Left forelimb (tissue), 1 donor: ENCODE measurements at places on chromosomes 13 and 19.
A peak's percentile ranks its signal among the peaks of the same experiment; 100 is the strongest.

DNA sequence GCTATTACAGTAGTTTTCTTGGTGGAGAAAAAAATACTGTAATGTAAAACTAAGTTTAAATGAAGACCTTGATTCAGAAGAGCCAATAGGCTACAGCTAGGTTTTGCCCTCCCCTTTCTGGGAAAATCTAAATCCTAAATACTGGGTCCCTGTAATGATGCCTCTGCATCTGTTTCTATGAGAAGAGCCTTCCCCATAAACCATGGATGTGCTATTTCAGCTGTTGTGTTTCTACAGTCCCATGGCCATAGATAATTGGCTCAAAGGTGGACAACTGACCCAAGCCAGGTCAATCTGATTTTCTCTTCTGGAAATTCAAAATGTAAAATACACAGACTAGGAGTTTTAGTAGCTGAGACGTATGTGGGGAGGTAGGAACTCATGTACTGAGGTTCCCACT is 101.9 kb downstream of the NDFIP2 start:
- DNase-seq, result no peak

DNA sequence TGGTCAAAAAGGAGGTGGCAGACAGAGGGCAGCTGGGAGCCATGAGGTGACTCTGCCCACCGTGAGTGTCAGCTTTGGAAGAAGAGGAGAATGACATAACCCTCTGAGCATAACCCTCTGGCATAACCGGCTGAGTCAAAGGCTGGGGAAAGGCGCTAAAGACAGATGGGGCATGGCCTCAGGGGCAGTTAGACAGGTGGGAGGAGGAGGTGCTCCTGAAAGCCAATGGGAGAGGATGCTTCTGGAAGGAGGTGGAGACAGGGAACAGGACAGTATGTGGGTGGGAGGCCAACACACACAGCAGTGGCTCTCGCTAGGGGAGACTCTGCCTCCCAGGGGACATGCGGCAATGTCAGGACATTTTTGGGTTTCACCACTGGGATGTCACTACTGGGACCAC is 17.1 kb downstream of the ELAVL1 start:
- DNase-seq, result no peak

DNA sequence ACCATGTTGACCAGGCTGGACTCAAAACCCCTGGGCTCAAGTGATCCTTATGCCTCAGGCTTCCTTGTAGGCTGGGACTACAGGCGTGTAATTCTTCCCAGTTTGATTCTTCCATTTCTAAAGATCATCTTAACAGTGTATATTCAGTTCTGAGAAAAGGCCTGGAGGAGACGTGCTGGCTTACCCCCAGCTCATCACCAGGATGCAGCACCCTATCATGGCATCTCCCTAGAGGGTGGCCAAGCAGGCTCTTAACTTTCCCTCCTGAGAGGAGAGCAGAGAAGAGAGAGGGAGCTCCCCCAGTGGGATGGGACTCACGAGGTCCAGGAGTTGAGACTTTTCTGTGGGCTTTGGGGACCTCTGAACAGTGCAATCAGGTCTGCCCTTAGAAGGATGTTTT is 2.1 kb upstream of the TUBA3C start:
- DNase-seq, result no peak

GRCh38 chr19:6108721-6109633 is 1.3 kb downstream of the RFX2 start:
- peak; percentile 79 for DNase-seq

GRCh38 chr19:56969759-56970178 is 129.2 kb upstream of the PEG3 start:
- DNase-seq, result no peak

GRCh38 chr13:78881054-78881453 is 222.1 kb upstream of the OBI1 start:
- DNase-seq, result no peak

GRCh38 chr13:29106651-29107050 is 286.5 kb downstream of the MTUS2 start:
- no peak for DNase-seq

- no peak for DNase-seq
Observed at GRCh38 chr19:14345116-14345763, 36.0 kb upstream of the ADGRE5 start.

- no peak for DNase-seq
Observed at GRCh38 chr13:31675440-31675953, 63.8 kb upstream of the RXFP2 start.

- peak; percentile 80 for DNase-seq
Observed at GRCh38 chr13:22915442-22916082, 265.2 kb upstream of the SGCG start.

DNA sequence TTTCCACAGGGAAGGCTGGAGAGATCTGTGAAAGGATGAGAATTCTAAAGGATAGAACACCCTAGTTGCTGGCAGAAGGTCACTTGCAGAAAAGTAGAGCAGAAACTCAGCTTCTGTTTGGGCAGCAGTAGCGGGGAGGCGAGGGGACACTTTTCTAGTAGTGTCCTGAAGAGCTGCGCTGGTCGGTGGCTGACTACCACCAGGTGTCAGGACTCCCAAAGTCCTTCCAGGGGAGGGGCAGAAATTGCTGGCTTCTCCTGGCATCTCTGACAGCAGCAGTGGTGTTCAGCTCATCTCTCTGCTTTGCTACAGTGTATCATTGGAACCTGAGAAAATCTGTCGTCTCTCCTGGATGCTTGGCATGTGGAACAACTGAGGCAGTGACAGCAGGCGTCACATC is 120.9 kb downstream of the ZDHHC20 start:
- DNase-seq, result peak; percentile 49

DNA sequence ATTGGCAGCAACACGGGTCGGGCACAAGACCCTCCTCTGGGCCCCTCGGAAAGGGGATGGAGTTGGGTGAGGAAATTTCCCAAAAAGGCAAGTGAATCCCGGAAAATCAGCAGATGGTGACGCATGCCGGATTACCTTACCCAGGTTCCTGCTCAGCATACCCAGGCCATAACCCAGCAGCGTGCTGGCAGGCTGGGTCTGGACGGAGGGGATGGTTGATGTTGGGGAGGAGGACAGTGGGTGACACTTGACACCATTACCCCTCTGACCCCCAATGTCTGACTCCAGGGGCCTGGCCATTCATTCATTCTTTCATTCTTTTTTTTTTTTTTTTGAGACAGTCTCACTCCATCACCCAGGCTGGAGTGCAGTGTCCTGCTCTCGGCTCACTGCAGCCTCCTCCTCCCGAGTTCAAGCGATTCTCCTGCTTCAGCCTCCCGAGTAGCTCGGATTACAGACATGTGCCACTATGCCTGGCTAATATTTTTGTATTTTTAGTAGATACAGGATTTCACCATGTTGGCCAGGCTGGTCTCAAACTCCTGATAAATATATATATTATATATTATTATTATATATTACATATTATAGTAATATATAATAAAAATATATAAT is 799 bp downstream of the PVR start:
- no peak for DNase-seq

GRCh38 chr13:27289011-27289665 is 18.5 kb downstream of the RASL11A start:
- peak; percentile 11 for DNase-seq

GRCh38 chr13:59842507-59842906 is 321.2 kb downstream of the DIAPH3 start:
- DNase-seq, result no peak

- DNase-seq, result no peak
Observed at GRCh38 chr13:90713441-90714133, 633.9 kb upstream of the MIR17HG start.

DNA sequence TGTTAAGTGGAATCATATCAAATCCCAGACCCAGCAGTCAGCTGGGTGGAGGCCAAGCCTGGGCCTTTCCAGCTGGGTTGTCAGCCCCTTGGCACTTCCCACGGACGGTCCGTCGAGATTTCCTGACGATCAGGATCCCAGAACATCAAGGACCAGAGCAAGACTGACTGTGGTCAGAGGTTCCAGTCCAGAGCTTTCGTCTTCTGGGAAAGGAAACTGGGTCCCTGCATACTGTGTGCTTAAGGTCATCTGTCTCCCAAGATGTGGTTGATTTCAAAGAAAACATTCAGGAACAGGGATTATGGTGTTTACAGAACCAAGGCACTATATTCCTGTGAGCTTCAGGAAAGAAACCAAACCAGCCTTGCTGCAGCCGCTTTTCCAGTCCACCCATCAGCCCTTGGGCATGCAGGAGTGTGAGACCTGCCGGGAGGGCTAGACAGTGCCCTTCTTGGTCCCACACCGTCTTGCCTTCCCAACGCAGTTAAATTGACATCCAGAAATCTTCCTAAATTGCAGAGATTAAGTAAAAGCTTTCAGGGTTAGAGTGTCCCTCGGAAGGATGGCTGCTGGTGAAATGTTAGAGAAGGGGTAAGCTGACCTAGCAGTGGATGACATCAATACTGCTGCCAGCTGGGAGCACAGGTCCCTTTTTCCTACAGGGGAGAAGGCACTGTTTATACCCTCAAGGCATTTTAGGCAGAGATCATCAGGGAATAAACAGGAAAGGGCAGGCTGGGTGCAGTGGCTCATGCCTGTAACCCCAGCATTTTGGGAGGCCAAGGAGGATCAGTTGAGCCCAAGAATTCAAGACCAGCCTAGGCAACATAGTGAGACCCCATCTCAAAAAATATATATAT is 5.0 kb upstream of the C19orf33 start:
- no peak for DNase-seq

- DNase-seq, result no peak
Observed at GRCh38 chr19:15551293-15552004, 43.1 kb downstream of the CYP4F22 start.

DNA sequence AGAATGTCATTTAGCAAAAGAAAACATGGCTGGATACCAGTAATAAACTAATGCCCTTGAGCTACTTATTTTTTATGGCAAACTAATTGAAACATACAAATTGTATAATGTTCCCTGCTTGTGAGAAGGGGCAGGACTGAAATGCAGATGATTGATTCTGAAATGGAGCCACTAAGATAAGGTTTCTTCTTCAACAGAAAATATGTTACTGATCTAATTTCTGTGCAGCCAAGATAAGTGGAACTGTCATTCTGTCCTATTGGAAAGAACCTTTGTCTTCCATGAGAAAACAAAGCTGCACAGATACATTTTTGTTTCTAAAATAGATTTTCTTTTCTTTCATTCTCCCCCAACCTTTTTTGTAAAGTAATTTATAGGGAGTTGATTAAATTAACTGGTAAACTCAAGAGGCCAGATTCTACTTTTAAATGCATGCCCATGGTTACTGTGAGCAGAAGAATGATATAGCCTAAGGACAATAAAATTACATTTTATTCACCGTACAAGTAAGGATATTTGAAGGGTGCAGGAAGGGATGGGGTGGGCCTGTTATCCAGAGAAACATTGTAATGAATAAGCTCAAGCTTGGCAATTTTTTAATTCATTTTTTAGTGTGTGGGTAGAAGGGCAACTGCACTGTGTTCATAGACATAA is 39.9 kb downstream of the STARD13 start:
- no peak for DNase-seq

GRCh38 chr13:81658598-81659370 is 1317.9 kb upstream of the SPRY2 start:
- DNase-seq, result no peak

DNA sequence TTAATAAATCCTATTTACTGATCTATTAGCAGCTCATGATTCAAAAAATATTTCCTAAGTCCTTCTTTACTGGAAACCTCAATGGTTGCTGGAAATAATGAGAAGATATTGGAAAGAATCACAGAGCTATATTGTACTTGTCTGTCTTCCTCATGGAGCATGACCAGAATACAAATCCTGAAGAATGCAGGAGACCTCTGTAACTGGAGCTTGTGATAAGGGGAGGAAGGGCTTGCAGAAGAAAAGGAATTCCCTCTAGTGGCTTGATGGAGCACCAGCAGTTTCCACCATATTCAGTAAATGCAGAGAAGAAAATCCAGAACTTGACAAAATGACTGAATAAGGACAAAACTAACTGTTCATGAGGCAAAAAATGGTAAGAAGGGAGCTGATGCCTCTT is 1333.1 kb downstream of the EFNB2 start:
- no peak for DNase-seq

- no peak for DNase-seq
Observed at GRCh38 chr13:45132369-45133064, 12.2 kb downstream of the GTF2F2 start.

DNA sequence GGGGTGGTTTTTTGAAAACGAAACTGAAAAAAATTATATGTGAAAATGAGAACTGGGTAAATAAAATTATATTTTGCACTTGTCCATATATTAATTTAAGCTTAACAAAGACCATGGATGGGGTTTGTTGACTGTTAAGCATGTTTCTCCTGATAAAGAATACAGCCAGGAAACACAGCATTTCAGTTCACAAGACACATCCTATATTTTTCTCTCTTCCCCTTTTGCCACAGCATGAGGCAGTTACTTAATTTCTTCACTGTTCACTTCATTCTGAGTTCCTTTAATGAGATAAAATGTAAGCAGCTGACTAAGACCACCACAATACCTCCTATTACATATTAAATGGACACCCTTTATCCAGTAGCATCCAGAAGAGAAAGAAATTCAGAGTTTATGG is 64.0 kb downstream of the RXFP2 start:
- DNase-seq, result no peak

DNA sequence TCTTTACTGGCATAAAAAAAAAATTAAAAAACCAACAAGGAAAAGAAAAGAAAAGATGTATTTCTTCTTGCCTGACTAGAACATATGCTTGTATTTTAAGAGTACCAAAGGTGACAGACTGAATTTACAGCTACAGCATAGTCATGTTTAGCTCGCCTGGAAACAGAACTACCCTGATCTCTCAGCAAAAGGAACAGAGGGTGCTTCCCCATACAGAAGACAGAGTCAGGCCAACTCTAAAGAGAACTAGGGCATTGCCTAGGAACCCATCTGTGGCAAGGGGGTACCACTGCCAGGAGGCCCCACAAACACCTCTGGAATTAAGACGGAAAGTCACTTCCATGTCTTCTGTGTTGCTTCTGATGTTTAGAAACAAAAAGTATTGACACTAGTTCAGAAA is 252.1 kb upstream of the STARD13 start:
- DNase-seq, result no peak

DNA sequence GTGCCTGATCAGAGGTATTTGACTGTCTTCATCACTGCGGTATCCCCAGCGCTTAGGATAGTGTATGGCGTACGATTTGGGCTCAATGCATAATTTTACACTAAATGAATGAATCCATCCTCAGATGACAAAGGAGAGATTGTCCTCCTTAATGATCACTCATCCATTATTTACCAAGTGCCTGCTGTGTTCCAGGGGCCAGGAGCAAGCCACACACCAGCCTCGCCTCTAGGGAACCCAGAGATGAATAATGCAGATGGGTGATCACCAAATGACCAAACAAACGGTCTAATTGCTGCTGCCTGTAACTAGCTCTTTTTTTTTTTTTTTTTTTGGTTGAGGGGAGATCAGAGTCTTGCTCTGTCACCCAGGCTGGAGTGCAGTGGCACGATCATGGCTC is 5.9 kb upstream of the GPR32 start:
- no peak for DNase-seq
